ENCODE measurements at places on chromosomes 2 and 18.

DNA sequence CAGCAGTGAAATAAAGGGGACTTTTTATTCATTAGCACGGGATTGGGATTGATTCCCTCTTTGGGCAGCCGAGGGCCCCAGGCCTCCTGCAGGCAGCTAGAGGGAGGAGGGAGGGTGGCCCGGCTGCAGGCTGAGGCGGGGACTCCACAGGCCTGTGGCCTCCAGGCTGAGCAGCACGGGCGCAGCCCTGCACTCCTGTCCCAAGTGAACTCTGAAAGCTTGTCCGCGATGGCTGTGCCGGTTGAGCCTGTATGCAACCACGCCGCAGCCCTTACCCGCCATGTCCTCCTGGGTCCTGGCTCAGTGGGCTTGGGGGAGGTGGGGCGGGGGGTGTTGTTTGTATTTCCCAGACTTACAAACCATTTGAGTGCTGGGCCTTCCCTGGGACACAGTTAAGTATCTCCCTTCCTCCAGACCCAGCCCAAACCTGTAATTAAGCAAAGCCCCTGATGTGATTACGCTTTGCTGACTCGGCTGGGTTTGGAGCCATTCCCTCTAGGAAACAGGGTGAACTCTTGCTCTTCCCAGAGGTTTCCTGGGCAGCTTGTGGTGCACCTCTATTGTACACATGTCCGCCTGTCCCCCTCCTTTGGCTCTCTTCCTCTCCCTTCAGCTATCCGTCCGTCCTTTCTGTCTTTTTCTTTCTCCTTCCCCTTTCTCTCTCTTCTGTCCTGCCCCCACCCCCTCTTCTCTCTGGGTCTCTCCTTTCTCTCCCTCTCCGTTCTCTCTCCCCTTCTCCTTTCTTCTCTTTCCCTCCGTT, 5.3 kb downstream of the GLI2 start:
- DNase-seq = no peak

DNA sequence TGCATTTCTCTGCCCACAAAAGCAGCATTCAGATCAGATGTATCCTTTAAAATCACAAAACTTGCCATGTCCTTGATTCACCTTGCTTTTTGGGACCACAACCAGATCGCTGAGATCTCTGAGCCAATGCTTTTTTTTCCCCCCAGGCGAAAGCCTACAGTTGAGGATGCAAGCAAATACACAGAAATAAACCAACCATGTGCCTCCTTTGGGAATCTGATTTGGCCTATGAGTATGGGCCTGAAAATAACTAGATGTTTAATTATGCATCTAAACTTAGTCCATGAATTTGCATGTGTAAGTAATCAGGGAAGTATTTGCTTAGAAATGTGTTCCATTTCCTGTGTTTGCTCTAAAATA, 49.7 kb upstream of the CDC42EP3 start:
- no peak for DNase-seq

DNA sequence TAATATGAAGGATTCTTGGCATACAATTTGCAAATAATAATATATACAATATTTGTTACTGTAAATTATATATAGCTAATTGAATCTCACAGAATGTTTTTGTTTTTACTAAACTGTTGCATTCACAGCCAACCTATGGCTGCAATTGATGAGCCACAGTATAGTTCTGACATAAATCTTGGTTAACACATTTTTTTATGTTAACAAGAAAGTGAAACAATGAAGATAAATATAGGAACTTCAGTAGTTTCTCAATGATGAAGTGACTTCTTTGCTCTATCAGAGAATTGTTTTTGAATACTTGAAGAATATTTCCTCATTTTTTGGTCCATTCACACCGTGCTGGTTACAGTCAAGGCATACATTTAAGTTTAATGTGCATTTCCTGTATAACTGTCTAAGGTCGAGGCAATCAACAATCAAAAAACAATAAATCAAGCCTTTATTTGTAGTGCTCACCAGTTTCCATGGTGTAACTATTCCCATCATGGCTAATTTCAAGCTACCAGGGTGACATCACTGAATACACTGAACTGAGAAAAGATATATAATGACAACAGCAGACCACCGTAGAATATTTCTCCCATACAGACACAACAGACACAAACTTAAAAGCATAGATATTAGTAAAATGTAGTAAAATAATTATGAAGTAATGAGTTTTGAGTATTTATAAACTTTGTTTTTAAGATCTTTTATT, 12.9 kb upstream of the ETAA1 start:
- DNase-seq = no peak

- no peak for DNase-seq
These were observed 4.5 kb upstream of the MAL start for GRCh38 chr2:95021023-95021416.

GRCh38 chr2:175064797-175065196, 59.6 kb upstream of the CHN1 start:
- DNase-seq = no peak

DNA sequence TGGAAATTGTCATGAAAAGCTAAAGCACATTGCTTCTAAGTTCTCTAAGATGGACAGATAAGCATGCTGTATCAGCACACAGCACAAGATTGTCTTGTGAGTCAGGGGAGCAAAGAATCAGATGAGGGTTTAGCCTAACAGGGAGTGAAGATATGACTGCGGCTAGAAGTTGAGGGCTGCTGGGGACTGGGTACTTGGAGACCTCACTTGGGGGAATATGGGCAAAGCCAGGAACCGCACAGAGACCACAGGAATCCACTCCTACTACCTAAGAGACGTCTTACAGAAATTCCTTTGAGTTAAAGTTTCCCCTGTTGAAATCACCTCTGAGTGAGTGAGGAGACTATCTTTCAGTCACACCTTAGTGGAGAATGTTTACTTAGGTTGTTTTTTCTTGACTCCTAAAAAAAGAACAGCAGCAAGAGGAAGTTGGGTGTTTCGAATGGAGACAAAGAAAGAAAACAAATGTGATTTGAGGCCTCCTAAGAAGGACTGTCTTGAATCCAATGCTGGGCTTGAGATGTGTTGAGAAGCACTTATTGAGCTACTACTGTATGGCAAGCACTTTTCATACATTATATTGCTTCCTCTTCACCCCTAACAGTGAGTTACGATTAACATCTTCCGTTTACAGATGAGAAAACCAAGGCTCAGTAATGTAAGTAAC, 100.7 kb downstream of the ANKRD44 start:
- DNase-seq = peak; percentile 95

- DNase-seq = no peak
These were observed 126.6 kb upstream of the NRP2 start for GRCh38 chr2:205555566-205556230.

DNA sequence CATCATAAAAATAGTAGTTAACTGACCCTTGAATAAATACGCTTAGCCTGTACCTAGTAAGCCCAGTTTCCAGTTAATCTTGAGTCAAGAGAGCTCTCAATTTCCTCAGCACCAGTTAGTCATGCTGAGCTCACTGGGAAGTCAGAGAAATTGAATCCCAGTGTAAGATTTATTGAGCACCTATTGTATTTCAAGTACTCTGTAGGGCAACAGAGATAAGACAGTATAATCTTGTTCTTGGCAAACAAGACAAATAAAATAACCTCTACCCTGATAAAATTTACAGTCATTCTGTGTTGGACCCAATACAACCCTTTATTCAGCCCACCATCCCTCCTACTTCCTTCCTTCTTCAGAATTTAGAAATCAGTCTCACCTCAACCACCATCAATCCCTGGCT, 71.9 kb upstream of the NRP2 start:
- no peak for DNase-seq

DNA sequence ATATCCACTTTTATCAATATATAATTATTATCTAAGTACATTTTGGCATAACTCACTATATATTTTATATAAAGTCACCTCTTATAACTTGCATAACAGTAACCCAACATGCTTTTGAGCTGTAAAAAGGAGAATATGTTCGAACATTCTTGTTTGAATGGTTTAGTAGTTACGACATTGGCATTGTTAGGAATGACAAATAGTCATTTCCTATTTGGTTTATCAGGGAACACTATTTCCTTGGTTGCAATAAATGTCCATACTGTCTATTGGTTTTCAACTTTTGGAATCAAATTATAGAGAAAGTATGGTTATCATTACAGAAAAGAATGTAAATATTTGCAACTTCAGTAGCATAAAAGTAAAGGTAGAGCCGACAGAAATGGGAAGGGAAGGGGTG, 124.1 kb downstream of the PARD3B start:
- no peak for DNase-seq

- peak; percentile 59 for DNase-seq
These were observed 90.5 kb downstream of the LAMA3 start for GRCh38 chr18:23779696-23780303.

- no peak for DNase-seq
These were observed 225.3 kb downstream of the MC4R start for GRCh38 chr18:60147323-60147722.

GRCh38 chr2:75333646-75334045, 134.3 kb upstream of the TACR1 start:
- DNase-seq = no peak

DNA sequence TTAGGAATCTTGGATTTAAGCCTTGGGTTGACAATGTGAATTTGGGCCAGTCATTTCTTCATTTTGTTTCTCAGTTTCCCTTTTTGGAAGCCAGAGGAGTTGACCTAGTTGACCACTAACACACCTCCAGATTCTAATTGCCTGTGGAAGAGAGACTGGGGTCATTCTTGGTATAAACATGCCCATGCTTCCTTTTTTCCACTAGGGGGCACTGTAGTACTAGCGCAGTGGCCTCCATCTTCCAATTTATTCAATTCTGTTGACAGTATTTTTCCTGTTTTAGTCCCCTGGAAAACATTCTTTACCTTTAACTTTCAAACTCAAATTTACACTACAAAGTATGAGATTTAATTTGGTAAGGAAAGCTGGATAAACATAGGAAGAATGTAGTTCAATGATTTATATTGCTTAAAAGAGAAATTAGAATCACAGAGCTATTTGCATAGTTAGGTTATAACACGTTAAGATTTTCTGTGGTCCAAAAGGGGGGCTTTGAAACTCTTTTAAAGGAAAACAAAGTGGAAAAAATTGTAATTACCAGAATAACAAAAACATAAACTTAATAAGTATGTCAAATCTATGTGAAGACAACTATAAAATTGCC, 57.5 kb upstream of the AGPS start:
- DNase-seq = peak; percentile 65

GRCh38 chr2:36526226-36526625, 71.7 kb downstream of the FEZ2 start:
- no peak for DNase-seq

DNA sequence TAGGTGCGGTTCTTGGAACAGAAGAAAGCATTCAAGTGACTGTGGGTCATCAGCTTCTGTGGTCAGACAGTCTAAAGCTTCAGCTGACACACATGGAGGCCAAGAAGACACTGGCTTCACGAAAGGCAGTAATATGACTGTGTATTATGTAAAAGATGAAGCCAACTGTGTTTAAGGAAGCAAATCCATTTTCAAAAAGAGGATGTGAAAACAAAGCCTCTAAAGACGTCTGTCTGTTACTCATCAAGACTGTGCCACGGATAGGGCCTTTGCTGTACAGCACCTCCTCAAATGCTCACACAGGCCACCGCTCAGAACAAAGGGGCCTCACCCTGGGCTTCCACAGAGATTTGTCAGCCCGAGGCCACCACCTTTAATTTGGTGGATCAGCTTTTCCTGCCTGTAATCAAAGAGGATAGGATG, 21.1 kb upstream of the TMEM163 start:
- DNase-seq = peak; percentile 85

DNA sequence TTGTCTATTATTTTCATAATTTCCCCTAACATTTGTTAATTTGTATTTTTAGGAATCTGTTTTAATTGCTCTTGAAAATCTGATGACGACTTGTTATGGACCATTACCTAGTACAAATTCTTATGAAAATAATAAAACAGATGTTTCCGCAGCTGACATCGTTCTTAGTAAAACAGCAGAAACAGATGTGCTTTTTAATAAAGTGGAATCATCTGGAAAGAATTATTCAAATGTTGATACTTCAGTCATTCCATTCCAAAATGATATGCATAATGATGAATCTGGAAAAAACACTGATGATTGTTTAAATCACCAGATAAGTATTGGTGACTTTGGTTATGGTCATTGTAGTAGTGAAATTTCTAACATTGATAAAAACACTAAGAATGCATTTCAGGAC, 69.9 kb downstream of the PMS1 start:
- no peak for DNase-seq

GRCh38 chr2:68279691-68280090, 27.4 kb upstream of the PPP3R1 start:
- DNase-seq = no peak

GRCh38 chr2:31372097-31372496, 42.4 kb downstream of the XDH start:
- no peak for DNase-seq

DNA sequence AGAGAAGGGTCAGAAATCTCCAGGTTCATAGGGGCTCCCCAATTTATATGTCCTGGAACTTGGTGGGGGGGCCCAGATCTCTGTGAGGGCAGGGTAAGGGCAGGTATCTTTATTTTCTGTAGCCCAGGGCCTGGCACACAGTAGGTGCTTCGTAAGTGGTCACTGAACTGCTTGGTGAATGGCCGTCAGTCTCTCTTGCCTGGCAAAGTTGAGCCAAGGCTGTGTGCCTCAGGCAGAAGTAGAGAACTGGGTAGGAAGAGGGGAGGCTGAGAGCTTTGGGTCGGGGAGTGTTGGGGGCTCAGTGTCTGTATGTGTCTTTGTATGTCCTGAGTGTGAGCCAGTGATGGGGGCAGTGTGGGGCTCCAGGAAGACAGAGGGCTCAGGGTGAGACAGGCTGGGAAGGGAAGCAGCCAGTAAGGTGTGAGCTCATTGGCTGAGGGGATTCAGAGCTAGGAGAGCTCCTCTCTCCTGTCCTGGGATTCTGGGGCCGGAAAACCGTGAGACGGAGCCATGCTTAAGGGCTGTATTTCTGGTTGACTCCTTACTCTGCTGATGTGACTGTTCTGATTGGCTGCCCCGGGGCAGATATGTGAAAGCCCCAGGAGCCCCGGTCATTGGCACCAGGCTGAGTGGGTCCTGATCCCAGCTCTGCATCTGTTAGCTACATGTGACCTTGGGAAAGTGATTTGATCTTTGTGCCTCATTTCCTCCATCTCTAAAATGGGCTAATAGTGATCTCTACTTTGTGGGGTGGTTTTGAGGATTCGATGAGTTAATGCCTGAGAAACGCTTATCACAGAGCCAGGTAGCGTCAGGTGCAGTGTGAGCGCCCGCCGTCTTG, 30.3 kb downstream of the STEAP3 start:
- DNase-seq = no peak

DNA sequence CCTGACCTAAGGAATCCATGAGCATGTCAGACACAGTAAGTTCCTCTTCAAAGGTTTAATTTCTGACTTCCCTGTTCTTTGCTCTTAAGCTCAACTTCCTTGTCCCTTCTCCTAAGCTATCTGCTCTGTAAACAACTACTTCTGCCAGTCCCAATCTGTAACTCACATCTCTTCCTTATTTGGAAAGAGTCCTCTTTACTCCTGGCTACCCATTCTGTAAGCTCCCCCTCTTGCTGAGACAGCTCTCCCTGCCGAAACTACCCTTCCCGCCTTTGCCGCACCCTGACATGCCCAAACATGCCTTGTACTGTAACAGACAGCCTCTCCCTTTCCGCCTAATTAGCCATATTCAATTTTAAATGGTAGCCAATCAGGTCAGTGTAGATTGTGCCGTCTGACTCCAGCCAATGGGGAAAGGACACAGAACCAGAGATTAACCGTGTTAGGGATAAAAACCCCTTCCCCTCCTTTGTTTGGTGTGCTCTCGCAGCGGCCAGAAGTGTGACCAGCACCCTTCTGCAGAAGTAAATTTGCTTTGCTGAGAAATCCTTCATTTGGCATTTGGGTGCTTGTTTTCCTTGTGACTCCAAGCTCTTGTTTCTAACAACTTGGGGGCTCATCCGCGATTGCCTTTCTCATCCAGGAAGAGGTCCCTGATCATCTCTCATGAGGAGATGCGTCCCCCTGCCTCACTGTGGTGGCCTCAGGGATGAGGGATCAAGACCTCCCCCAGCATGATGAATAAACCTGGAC, 49.0 kb downstream of the PIAS2 start:
- DNase-seq = no peak
